ENCODE measurements at places on chromosomes 6 and 20.

GRCh38 chr6:102571236-102571908, 1177.9 kb downstream of the GRIK2 start:
- H3K27ac ChIP-seq: no peak overlapping the region
- no peak overlapping the region for H3K4me3 ChIP-seq
- H3K36me3 ChIP-seq: no peaks in the 10 kb centered on the region
- H3K4me1 ChIP-seq: no peaks in the 10 kb centered on the region
- H3K27me3 ChIP-seq: no peaks in the 10 kb centered on the region

DNA sequence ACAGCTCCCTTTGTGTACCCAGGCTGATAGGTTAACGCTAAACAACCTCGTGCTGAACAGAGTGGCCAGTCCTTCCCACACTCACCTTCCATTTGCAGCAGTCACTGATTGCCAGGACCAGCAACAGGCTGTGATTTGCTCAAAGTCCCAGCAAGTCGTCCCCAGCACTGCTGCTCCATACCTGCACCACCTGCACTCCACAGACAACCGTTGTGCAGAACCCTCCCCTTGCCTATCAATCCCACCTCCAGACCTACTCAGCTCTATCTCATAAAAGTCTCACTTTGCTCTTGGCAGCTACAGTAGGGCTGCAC, 43.1 kb upstream of the SCML4 start:
- H3K4me1 ChIP-seq: peaks cover 4% of the 10 kb centered on the region
- no peaks in the 10 kb centered on the region for H3K27me3 ChIP-seq
- H3K36me3 ChIP-seq: peaks cover 19% of the 10 kb centered on the region
- no peak overlapping the region for H3K27ac ChIP-seq

GRCh38 chr6:136085370-136086115, 164.6 kb downstream of the MTFR2 start:
- no peaks in the 10 kb centered on the region for H3K4me1 ChIP-seq
- H3K27me3 ChIP-seq: no peaks in the 10 kb centered on the region
- no peak overlapping the region for H3K4me3 ChIP-seq
- H3K27ac ChIP-seq: no peak overlapping the region
- DNase-seq: no peak

GRCh38 chr20:57384953-57385761, 6.0 kb upstream of the RBM38 start:
- no peak overlapping the region for H3K4me3 ChIP-seq
- H3K27me3 ChIP-seq: no peaks in the 10 kb centered on the region
- H3K4me1 ChIP-seq: peaks cover 42% of the 10 kb centered on the region

GRCh38 chr20:52142757-52143156, 48.8 kb downstream of the ZFP64 start:
- no peaks in the 10 kb centered on the region for H3K4me1 ChIP-seq
- no peak overlapping the region for H3K27ac ChIP-seq
- no peaks in the 10 kb centered on the region for H3K27me3 ChIP-seq
- H3K4me3 ChIP-seq: no peak overlapping the region

GRCh38 chr6:156720691-156721685, 56.2 kb upstream of the ARID1B start:
- no peaks in the 10 kb centered on the region for H3K36me3 ChIP-seq
- H3K4me1 ChIP-seq: peaks cover 15% of the 10 kb centered on the region
- DNase-seq: no peak
- no peak overlapping the region for H3K4me3 ChIP-seq

- no peak for DNase-seq
- no peaks in the 10 kb centered on the region for H3K36me3 ChIP-seq
- no peak overlapping the region for H3K4me3 ChIP-seq
- H3K4me1 ChIP-seq: no peaks in the 10 kb centered on the region
- no peaks in the 10 kb centered on the region for H3K27me3 ChIP-seq
Measured at GRCh38 chr20:40547483-40548091, 141.4 kb downstream of the MAFB start.

DNA sequence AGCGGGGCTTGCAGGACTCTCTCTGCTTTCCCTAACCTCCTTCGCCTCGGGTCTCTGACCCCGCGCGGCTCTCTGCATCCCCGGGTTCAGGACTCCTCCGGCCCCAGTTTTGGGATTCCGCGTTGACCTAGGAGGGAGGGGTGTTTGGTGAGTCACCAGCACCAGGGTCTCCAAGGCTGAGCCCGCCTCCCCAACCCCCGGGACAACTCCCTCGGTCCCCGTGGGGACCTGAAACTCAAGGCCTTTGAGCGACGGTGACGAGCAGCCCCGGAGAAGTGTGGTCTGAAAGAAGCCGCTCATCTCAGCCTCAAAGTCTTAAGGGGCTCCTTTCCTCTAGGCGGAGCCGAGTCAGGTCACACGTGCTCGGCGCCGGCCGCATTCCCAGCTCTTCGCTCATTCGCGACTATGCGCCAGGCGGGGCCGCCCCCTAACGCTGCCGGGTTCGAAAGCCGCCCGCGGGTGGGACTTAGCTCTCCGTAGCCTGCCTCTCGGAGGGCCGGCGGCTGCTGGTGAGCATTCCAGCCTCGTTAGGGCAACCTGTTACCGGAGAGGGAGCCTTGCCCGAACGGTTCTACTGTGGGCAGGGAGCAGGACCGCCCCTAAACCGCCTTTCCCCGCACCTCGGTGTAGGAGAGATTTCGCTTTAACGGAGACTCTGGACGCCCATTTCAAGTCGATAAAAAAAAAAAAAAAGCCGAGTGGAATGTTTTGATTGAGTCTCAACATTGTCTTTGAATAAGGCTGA, 3.0 kb upstream of the PRDM13 start:
- no peak overlapping the region for H3K27ac ChIP-seq
- peaks cover 12% of the 10 kb centered on the region for H3K4me1 ChIP-seq
- H3K27me3 ChIP-seq: peaks cover 71% of the 10 kb centered on the region
- H3K4me3 ChIP-seq: peak overlapping the region; percentile 41

- DNase-seq: no peak
- H3K27me3 ChIP-seq: no peaks in the 10 kb centered on the region
- no peak overlapping the region for H3K27ac ChIP-seq
- H3K4me1 ChIP-seq: no peaks in the 10 kb centered on the region
Measured at GRCh38 chr6:124285146-124285545, 481.5 kb downstream of the NKAIN2 start.

Data from T-cell (primary cell).